ENCODE measurements at places on chromosomes 3 and 15. TPM values are rescaled to one million over a fixed set of nuclear protein-coding genes. Genes with fewer than 3 reads are reported as not detected.

- H3K4me3 ChIP-seq, result no peak overlapping the region
- H3K36me3 ChIP-seq, result peaks cover 52% of the 10 kb centered on the region
- H3K27ac ChIP-seq, result peak overlapping the region; percentile 12
- no peaks in the 10 kb centered on the region for H3K27me3 ChIP-seq
- DNase-seq, result no peak
These were observed 23.0 kb downstream of the TKT start for GRCh38 chr3:53232641-53233377.

- peaks cover 4% of the 10 kb centered on the region for H3K4me1 ChIP-seq
- no peaks in the 10 kb centered on the region for H3K27me3 ChIP-seq
- H3K36me3 ChIP-seq, result no peaks in the 10 kb centered on the region
- no peak for DNase-seq
- no peak overlapping the region for H3K27ac ChIP-seq
These were observed 109.4 kb upstream of the RAD18 start for GRCh38 chr3:9072667-9073009.

GRCh38 chr15:71098920-71099319, 16.4 kb upstream of the THSD4 start:
- H3K27ac ChIP-seq, result no peak overlapping the region
- H3K27me3 ChIP-seq, result no peaks in the 10 kb centered on the region
- H3K36me3 ChIP-seq, result no peaks in the 10 kb centered on the region
- H3K4me3 ChIP-seq, result no peak overlapping the region
- peaks cover 2% of the 10 kb centered on the region for H3K4me1 ChIP-seq

GRCh38 chr3:49296781-49297411, 19.9 kb upstream of the C3orf62 start:
- H3K36me3 ChIP-seq, result peaks cover 51% of the 10 kb centered on the region
- H3K27ac ChIP-seq, result no peak overlapping the region
- H3K27me3 ChIP-seq, result no peaks in the 10 kb centered on the region
- no peak for DNase-seq
- H3K4me1 ChIP-seq, result no peaks in the 10 kb centered on the region
- no peak overlapping the region for H3K4me3 ChIP-seq

The SERPINI2 gene
- total RNA-seq, result 0.32 TPM

GRCh38 chr3:35777563-35778554, 138.5 kb downstream of the ARPP21 start:
- H3K4me1 ChIP-seq, result no peaks in the 10 kb centered on the region
- no peaks in the 10 kb centered on the region for H3K36me3 ChIP-seq
- H3K27ac ChIP-seq, result no peak overlapping the region
- DNase-seq, result no peak
- H3K4me3 ChIP-seq, result no peak overlapping the region
- no peaks in the 10 kb centered on the region for H3K27me3 ChIP-seq

The SCAANT1 gene
- total RNA-seq, result not detected

The ZNF592 gene
- 25.1 TPM for total RNA-seq

The THPO gene
- total RNA-seq, result 0.46 TPM

DNA sequence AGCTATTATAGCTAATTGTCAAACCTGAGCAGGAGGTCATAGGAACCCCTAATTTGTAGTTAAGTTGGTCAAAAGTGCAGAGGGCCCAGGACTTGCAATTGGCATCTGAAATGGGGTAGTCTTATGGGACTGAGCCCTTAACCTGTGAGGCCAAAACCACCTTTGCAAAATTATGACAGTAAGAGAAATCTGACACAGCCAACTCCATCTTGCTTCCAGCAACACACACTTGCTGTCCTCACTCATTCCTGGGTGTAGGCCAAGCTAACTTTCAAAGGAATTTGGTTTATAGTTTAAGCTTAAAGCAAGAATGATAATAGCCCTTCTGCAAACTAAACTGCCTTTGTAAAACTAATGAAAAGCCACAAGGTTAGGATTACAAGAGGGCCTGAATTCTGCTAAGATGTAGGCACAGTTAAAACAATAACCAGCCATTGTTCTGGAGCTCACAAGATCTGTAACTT, 57.6 kb upstream of the FRMD4B start:
- H3K4me1 ChIP-seq, result no peaks in the 10 kb centered on the region
- no peak overlapping the region for H3K4me3 ChIP-seq
- H3K27me3 ChIP-seq, result no peaks in the 10 kb centered on the region
- H3K36me3 ChIP-seq, result no peaks in the 10 kb centered on the region
- no peak for DNase-seq

- DNase-seq, result peak; percentile 17
- H3K27ac ChIP-seq, result no peak overlapping the region
- no peaks in the 10 kb centered on the region for H3K27me3 ChIP-seq
These were observed 55.9 kb upstream of the PLCL2 start for GRCh38 chr3:16828815-16829214.

- H3K36me3 ChIP-seq, result no peaks in the 10 kb centered on the region
- H3K27ac ChIP-seq, result no peak overlapping the region
- H3K4me1 ChIP-seq, result no peaks in the 10 kb centered on the region
- no peak overlapping the region for H3K4me3 ChIP-seq
- H3K27me3 ChIP-seq, result no peaks in the 10 kb centered on the region
These were observed 65.7 kb downstream of the SHQ1 start for GRCh38 chr3:72782521-72782920.

DNA sequence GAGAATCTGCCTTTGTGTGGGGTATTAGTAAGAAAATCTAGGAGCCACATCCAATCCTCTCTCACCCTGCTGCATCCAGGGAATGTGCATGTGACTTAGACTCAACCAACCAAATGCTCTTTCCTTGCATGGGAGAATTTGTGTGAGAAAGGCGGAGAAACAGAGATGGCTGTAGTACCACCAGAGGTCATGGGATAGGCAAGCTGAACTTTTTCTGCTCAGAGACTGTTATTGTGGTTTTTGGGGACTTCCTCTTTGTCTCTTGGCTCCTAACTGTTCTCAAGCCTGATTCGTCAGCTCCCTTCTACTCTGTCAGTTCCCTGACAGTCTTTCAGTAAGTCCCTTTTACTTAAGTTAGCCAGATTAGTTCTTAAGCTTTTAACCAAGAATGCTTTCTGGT, 2.6 kb upstream of the ZSCAN2 start:
- H3K36me3 ChIP-seq, result no peaks in the 10 kb centered on the region
- no peaks in the 10 kb centered on the region for H3K4me1 ChIP-seq
- H3K27ac ChIP-seq, result no peak overlapping the region
- peaks cover 6% of the 10 kb centered on the region for H3K27me3 ChIP-seq
- DNase-seq, result no peak

- no peak for DNase-seq
- peaks cover 3% of the 10 kb centered on the region for H3K4me1 ChIP-seq
- no peak overlapping the region for H3K27ac ChIP-seq
- H3K36me3 ChIP-seq, result no peaks in the 10 kb centered on the region
These were observed 115.1 kb upstream of the ARHGEF3 start for GRCh38 chr3:56916716-56917360.

All from astrocyte (in vitro differentiated cells and primary cell).